ENCODE measurements at places on chromosomes 12 and 14.

GRCh38 chr12:12523229-12523628, 39.4 kb downstream of the DUSP16 start:
- DNase-seq: no peak

DNA sequence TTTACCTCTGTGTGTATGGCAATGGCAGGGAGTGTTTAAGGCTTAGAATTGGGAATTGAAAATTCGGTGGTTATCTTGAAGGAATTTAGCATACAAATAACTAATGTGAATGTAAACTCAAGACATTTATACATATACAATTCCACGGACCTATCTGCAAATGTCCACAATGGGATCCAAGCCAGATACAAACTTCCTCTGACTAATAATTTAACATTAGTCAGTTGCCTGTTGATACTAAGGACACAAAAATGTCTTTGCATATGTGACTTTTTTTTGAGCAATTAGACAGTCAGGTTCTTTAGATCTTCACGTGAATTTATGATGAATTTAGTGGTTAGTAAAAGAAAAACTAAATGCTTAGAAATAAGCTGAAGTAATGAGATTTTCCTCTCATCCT, 40.5 kb downstream of the ESR2 start:
- DNase-seq: no peak

DNA sequence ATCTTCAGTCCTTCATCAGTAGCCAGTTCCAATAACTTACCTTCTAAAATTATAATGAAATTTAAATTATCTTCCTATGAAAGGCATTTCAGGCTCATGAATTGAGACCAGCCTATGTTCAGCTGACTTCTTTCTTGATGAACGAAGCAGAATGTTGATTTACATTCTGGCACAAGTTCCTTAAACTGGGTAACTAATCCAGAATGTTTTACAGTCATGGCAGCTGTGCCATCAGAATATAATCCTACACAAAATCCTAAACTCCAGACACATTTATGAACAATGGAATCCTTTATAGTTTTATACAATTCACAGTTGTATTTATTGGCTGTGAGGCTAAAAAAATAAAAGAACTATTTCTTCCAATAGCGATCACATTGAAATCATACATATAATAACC, 97.3 kb upstream of the CPM start:
- DNase-seq: no peak

GRCh38 chr12:5437182-5437583, 5.3 kb downstream of the NTF3 start:
- DNase-seq: no peak

GRCh38 chr12:40820794-40821484, 128.7 kb downstream of the CNTN1 start:
- no peak for DNase-seq

- DNase-seq: no peak
Observed at GRCh38 chr14:78567343-78567742, 397.2 kb downstream of the NRXN3 start.

DNA sequence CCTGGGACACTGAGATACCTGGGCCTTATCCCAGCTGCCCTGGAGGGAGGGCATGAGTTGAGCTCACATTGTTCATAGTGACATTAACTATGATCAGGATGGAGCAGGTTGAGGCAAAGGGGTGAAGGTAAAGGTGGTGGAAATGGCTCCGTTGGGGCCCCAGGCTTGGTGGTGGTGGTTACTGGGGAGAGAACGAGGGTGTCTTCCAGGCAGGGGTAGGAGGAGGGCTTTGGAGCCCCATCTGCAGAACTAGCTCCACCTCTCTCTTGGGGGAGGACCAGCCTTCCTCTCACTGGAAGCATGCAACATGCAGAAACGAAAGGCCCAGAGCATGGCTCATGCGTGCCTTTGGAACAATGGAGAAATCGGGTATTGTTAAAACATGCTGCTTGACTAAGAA, 217.0 kb downstream of the SLC41A2 start:
- no peak for DNase-seq

- DNase-seq: no peak
Observed at GRCh38 chr12:65948320-65949008, 124.2 kb downstream of the HMGA2 start.

DNA sequence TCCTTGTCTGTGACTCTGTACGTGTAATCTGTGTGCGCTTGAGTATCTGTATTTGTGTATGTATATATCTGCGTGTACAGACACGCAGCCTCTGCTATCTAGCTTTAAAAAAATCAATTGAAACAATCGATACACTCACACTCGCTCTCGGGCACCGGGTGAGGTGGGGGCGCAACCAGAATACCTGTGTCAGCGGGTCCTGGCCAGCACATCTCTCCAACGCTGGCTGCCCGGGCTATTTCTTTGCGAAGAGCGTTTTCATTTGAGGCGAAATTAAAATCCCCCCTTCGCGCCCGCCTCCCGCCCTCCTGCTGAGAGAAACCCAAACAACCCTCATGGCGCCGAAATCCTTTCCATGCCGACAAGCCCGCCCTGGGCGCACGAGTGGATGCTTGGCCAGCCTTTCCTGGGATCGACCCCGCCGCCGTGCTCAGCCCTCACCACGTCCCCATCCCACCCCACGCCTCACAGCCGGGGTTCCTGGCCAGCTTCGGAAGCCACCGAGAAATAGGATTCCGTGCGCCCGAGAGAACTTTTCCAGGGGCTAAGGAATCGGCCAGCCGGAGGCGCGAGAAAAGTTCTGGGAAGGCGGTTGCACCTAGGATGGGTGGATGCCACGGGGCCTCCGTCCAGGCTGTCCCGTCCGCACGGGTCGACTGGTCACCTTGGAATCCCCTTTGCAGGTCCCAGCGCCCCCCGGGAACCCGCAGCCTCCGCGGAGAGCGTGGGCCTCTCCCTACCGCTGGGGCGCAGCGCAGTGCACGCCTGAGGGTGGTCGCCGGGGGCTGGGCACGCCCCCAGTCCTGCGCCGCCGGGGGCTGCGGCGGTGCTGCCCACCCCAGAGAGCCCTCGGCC, 1.0 kb downstream of the ZDHHC22 start:
- DNase-seq: no peak

GRCh38 chr14:39442293-39442692, 10.1 kb upstream of the FBXO33 start:
- DNase-seq: no peak

DNA sequence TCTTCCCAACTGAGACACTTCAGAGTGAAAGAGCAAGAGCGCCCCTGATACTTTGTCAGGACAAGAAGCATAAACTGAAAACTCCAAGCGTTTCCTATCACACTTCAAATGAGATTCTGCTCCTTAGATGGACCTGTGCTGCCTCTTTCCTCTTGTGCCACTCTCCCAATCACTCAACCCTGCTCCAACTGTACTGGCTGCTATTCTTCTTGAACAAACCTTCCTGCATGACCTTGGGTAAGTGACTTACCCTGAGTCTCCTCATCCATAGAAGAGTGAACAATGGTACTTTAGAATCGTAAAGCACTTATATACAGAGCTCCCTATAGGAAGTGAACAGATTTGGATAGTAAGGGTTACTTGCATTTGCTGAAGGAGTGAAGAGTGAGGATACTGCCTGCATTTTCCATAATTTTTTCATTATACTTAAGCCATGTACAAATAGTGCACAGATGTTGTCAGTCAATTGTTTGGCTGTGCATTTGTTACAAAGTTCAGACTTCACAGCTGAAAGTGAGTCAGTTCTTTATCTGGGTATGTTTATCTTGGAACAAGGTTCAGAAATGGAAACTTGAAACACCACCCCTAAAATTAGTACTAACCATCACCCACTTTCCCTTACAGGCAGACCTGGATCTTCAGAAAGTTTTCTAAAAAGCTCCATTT, 10.8 kb downstream of the MTERF2 start:
- no peak for DNase-seq

- no peak for DNase-seq
Observed at GRCh38 chr14:79091381-79091963, 921.3 kb downstream of the NRXN3 start.

DNA sequence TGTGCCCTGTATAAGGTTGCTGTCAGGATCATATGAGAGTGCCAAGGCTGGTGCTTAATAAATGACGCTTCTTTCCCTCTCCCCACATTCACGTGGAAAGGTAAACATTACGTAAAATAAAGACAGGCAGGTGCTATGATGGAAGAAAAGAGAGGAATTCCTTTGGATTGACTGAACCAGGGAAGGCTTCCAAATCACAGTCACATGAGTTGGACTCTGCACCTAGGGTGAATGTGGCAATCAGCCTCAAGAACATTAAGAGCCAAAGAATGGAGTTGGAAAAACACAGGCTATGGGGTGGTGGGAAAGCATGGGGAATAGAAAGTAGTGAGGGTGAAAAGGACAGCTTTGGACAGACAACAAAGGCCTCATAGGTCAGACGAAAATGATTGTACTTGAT, 473.1 kb downstream of the VRK1 start:
- DNase-seq: no peak

- no peak for DNase-seq
Observed at GRCh38 chr14:76998910-76999309, 29.6 kb downstream of the IRF2BPL start.

GRCh38 chr12:117593815-117594400, 232.5 kb upstream of the NOS1 start:
- no peak for DNase-seq

DNA sequence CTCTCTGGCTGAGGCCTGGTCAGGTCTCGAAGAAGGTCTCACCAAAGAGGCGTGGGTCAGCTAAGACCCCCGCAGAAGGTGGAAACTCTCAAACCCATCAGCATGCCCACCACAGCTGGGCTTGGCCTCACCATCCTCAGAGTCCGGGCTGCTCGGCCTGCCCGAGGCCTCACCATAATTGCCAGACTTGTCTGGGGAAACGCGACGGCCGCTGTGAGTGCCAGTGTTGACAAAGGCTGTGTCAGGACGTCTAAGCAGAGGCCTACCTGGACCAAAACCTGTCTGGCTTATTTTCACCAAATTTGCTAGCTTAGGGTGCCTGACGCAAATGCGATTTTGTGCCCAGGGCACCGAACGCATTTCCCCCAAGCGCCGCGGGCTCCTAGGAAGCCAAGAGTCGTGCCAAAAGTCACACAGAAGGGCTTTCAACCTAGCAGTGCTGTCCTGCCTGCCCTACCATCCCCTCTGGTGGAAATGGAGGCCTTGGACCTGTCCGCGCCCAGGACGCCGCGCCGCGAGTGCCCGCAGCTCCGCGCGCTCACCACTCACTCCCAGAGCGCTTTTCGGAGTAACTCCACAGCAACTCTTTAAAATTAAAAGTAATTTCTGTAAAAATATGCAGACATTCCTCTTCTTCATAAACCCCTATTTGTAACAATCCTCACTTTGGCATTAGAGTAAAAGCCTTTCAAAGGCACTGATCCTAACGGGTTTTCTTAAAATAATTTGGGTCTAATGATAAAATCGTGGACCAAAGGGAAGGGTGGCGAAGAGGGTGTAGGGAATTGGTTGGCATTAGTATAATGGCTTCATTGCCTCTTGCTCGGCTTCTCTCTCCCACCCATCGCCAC, 1.2 kb upstream of the ALX1 start:
- no peak for DNase-seq

DNA sequence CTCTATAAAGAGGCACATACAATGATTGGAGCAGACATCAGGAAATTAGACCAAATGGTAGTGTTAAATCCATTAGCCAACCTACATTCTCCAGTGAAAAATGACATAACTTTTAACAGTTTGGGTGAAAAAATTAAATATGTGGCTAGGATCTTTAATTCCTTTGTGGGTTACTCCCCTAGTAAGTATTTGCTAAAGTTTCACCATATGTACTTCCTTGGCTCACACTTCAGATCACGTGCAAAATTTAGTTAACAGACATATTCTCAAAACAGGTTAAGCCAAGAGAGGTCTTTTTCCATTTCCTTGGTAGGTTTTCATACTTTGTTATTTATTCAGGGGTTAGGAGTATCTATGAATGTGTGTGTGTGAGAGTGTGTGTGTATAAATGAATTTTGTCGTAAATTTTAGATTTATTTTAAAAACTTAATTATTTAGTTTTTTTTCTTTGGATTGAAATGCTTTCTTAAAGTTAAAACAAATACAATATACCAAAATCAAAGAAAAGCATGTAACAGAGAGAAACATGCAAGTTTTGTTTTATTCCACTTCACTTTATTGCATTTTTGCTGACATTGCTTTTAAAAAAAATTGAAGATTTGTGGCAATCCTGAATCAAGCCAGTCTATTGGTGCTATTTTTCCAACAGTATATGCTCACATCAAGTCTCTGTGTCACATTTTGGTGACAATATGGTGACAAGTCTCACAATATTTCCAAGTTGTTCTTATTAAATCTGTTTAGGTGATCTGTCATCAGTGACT, 258.7 kb downstream of the FLRT2 start:
- DNase-seq: no peak

- no peak for DNase-seq
Observed at GRCh38 chr14:103671911-103672310, 42.9 kb downstream of the KLC1 start.

GRCh38 chr12:51174501-51174900, 1.6 kb upstream of the TFCP2 start:
- no peak for DNase-seq

DNA sequence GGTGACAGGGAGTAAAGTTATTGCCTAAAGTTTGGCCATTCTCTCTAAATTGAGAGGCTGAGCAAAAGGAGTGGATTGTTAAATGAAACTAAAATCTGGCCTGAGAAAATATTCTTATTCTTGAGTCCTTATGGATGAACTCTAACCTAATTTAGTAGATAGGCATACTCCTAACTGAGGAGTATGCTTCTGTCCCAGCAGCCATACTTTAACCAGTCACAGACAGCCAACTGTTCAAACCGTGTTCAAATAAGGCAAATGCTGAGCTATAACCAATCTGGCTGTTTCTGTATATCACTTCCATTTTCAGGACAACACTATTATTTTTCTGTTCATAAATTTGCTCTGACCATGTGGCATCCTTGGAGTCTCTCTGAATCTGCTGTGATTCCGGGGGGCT, 75.9 kb upstream of the RERGL start:
- DNase-seq: no peak

GRCh38 chr12:447141-447540, 12.6 kb upstream of the B4GALNT3 start:
- no peak for DNase-seq

GRCh38 chr12:130971925-130972585, 18.3 kb downstream of the ADGRD1 start:
- DNase-seq: no peak

GRCh38 chr14:38311655-38312054, 55.8 kb upstream of the CLEC14A start:
- no peak for DNase-seq

DNA sequence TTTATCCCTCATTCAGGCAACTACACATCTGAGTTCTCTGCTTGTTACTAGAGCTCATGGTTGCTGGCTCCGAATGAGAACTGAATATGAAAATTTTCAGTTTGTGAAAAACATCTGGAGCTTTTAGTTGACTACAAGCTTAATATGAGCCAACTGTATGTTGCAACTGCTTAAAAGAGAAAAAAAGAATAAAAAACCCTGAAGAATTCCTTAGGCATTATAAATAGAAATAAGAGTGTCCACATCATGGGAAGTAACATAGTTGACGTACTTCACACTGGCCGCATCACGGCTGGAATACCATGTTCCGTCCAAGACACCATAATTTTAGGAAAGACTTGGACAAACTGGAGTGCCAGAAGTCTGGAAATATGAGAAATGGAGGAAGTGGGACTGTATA, 57.9 kb downstream of the PDE3A start:
- DNase-seq: no peak

DNA sequence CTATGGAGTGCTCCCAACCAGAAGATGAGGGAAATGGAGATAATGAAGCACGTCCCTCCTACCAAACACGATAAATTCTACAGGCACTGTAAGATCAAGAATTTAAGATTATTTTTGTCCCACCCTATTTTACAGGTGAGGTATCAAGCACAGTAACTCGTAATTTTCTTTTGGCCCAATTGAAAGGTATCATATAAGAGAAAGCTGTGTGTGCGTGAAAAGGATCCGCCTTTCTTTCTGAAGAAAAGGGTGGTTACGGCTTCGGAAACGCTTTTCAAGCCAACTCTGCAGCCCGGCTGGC, 733 bp upstream of the KLHDC2 start:
- DNase-seq: no peak

GRCh38 chr14:95294834-95295599, 24.7 kb downstream of the CLMN start:
- no peak for DNase-seq

Measured in stimulated activated CD4-positive, alpha-beta T cell treated with anti-CD3 and anti-CD28 coated beads, Interleukin-12 subunit alpha, Interleukin-12 subunit beta, amount 100 ng/mL, for 48 hours (primary cell).